ENCODE measurements at places on chromosomes 4 and X.
A peak's percentile ranks its signal among the peaks of the same experiment; 100 is the strongest.

DNA sequence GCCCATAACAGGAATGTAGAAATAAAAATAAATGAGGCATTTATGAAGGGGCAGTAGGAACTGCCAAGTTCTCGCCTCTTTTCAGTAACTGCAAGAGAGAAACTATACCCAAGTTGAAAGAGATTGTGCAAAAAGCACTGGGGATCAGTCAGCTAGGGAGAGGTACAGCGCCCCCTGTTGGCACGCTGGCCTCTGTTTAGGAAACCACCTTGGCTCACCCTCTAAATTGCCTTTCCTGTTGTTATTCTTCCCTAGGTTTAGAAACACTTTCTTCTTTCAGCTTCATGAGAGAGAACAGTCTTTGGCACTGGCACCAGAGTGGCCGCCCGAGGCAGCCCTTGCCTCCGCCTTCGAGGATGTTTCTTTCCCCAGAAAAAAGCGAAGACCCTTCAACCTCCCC lies 348.5 kb downstream of the MID1IP1 start:
- DNase-seq, result peak; percentile 80

DNA sequence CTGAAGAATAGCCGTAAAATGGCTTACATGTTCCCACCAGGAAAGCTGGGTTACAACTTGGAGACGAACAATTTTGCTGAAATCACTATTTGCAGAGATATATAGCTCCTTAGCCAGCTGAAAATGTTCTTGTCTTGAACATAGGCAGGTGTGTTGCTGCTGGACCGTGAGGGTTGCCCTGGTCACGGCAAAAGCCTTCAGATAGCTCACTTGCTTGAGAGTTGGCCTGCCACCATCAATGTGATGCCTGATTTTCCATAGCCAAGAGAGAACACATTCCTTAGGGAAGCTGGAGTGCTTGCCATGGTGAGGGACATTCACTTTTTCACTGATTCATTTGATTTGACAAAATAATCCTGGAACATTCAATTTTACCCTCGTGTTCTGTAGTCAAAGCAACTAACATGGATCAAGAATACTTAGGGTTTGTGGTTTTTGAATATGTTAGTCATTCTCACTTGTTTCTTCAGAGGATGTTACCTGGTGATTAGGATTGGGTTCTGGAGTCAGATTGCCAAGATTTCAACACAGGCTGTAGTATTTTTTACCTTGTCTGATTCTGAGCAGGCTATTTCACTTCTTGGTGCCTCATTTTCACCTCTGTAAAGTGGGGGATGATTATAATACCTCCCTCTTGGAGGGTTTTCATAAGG lies 536.9 kb downstream of the RAPGEF2 start:
- DNase-seq, result no peak

DNA sequence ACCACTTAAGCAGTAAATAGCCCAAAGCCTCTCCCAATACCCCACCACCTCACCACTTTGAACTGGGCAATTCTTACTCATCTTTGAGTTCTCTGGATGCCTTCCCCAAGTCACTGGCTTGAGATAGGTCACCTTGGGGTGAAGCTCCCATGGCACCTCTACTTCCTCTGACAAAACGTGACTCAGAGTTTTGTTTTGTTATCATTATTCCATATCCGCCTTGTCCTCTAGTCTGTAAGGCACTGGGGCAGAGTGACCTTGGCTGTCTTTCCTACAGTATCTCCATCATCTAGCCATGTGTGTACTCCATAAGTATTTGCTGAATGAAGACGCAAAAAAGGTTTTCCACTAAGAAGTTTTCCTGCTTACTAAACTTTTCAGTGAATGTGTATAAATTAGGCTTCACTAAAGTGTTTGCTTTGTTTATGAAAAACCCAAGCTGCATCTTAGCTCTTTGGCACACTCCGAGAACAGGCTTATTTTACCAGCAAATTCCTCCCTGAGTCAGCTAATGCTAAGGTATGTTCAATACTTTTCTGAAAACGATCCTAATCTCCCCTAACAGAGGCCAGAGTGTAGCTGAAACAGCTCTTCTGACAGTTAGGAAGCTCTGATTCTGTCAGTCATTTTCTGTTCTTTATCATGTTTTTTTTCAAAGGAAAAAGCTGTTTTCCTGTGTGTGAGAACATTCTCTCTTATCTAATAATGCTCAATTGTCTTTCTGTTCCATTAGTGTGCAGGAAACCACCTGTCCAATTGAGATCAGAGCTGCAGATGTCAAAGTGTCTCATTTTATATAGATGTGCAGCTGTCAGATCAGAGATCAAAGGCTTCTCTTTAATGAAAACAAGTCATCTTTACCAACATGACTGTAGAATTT lies 30.2 kb upstream of the TSPAN5 start:
- no peak for DNase-seq

DNA sequence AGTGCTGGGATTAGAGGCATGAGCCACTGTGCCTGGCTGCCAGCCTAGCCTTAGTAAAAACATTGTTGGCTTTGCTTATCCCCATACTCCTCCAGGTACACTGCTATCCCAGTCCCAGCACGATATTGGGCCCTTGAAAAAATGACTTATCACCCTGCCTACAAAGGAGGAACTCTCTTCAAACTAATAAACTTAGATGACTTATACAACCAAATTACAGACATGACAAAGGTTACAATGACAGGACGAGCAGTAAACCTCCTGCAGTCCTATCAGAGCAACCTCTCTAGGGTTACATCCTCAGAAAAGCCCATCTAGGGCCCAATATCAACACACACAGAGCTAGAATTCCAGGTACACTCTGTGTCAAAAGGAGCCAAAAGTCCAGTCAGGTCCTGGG lies 5.7 kb upstream of the HERC5 start:
- DNase-seq, result no peak

GRCh38 chrX:39331082-39331704 lies 529.9 kb downstream of the MID1IP1 start:
- no peak for DNase-seq

GRCh38 chr4:83961575-83961974 lies 425.7 kb downstream of the GPAT3 start:
- no peak for DNase-seq

- DNase-seq, result no peak
These were observed 860 bp downstream of the FAM50A start for GRCh38 chrX:154444755-154445246.

- DNase-seq, result no peak
These were observed 19.1 kb upstream of the TEX13B start for GRCh38 chrX:108001218-108001814.

DNA sequence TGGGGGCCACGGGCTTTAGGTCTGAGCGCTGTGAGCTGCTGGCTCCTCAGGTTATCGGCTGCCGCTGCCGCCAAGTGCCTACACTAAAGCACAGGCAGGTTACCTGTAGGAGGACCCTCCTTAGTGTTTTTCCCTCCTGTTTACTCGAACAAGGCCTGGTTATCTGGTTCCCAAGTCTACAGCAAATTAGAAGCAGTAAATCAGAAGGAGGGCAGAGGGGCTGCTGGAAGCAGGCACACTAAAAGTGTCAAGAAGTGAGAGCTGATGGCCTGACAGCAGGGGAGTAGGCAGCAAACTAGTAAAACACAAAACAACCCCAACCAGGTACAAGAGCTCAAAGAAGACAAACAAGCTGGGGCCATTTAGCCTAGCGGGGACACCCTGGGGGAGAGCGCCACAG lies 125.0 kb upstream of the PJA1 start:
- no peak for DNase-seq

DNA sequence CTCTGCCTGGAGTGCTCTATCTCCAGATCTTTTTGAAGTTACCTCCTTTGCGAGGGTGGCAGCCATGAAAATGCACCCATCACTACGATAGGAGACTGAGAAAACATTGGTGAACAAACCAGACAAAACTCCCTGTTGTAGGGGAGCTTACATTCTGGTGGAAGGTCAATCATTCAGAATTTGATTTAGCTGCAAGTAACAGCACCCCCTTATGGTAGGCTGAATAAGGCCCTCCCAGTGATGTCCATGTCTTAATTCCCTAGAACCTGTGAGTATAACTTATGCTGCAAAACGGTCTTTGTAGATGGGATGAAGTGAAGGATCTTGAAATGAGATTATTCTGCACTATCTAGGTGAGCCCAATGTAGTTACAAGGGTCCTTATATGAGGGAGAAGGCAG lies 5.6 kb upstream of the TEC start:
- DNase-seq, result no peak

GRCh38 chrX:153797415-153798015 lies 3.0 kb downstream of the SSR4 start:
- no peak for DNase-seq

DNA sequence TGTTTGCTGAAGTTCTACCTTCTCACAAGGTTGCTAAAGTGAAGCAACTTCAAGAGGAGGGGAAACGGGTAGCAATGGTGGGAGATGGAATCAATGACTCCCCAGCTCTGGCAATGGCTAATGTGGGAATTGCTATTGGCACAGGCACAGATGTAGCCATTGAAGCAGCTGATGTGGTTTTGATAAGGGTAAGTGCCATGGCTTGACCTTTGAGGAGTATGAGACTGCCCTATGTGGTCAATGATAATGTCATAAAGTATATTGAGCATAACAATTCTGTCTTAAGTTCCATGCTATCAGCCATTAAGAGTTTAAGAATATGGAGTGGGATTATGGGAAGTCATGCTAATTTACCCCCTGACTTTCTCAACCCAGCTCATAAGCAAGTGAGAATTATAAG lies 61.4 kb upstream of the PGK1 start:
- DNase-seq, result no peak

DNA sequence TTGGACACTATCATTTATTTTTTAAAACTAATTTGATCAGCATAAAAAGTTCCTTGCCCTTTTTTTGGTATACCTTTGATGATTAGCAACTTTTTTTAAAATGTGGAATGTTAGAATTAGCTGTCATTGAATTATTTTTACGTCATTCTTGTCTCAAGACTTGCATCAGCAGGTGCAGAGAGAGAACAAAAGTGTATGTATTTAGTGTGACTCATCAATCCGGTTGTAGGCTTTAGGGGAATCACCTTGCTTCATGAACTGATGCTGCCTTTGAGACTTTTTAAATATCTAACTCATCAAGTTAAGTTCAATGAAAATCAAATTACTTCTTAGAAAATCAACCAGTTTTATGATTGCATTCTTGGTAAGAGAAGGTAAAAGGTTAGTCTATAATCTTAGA lies 125.1 kb downstream of the ARX start:
- DNase-seq, result no peak

- no peak for DNase-seq
These were observed 29.5 kb downstream of the TAPT1 start for GRCh38 chr4:16196482-16197393.

GRCh38 chr4:4332529-4332928 lies 42.5 kb downstream of the ZBTB49 start:
- DNase-seq, result no peak

DNA sequence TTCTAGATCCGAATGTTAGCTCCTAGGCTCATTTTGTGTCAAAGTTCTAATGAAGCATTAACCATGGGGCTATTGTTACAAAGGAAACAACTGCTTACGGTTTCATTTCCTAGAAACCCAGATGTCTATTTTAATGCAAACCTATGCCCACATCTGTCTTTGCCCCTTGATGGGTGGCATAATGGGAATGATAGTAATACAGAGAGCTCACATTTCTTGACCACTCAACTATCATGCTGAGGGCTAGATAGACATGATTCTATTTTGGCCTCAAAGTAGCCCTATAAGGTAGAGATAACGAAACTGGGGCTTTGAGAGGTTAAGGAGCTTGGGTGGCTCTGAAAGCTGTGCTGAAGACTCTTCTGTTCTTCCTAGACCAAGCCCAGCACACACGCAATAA lies 1.9 kb downstream of the TLR7 start:
- DNase-seq, result no peak

GRCh38 chr4:145830699-145831098 lies 107.9 kb downstream of the ZNF827 start:
- no peak for DNase-seq

DNA sequence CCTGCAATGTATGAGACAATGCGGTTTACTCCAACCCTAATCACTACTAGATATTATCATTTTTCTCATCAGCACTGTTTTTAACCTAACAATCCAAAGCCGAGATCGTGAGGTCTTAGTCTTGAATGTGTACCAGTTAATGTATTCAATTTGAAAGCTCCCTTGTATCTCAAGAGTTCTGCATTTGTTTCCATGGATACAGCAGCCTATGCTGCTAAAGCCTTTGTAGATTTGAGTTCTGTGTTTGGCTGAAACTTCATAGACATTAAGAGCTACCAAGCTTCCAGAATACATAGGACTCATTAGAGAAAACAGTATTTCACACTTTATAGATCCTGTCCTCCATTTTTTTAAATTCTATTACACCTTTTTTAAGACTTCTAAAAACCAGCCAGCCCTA lies 39.9 kb downstream of the SLC9A6 start:
- no peak for DNase-seq

DNA sequence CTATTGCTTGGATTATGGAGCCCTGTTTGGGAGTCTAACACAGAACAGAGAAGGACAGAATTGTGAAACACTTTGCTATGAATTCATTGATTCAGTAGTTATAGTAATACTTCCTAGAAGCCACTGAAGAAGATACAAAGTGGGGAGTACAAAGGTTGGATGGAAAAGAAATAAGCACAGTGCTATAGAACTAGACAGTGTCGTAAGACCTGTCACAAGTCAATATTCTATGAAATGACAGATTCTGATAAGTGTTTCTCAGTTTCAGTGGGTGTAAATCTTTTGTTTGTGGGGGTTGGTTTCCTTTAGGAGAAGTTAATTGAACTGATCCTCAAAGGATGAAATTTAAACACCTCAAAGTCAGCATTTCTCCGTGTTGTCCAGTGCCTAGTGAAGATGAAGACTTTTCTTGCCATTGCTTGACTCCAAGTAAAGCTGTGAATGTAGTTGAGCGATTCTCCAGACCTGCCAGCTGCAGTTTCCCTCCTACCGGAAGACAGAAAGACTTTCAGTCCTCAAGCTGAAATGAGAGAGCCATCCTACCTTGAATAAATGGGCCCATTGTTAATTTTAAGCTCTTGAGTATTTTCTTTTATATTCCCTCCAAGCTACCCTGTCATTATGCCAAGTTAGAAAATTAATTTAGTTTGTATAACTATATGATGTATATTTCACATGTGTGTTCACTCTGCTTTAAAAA lies 7.9 kb downstream of the PDLIM5 start:
- no peak for DNase-seq

GRCh38 chrX:13827298-13828090 lies 10.6 kb upstream of the GPM6B start:
- DNase-seq, result no peak

- no peak for DNase-seq
These were observed 647.5 kb upstream of the TENM3 start for GRCh38 chr4:181595716-181596115.

GRCh38 chr4:165288639-165289422 lies 38.6 kb upstream of the MSMO1 start:
- no peak for DNase-seq

DNA sequence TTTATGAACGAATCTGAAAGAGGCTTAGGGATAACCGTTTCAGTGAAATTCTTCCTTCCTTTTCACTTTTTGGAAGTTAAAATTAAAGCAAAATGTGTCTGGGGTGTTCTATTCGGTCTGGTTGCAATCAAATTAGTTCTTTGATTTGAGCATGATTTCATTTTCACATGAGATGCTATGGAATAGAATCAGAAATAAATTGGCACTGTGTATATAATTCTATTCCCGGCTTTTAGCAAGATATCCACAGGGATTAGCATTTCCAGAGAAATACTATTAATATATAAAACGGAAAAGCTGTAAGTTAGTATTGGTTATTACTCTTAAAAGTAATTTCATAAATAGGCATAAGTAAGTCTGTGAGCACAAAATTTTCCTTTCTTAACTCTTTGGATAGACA lies 1676.8 kb upstream of the PCDH7 start:
- DNase-seq, result no peak

- no peak for DNase-seq
These were observed 34.8 kb downstream of the ZFP42 start for GRCh38 chr4:188030401-188030800.

All from right atrium auricular region (tissue), 2 donors.